ENCODE measurements at places on chromosomes 2 and 18. TPM values are rescaled to one million over a fixed set of nuclear protein-coding genes. Genes with fewer than 3 reads are reported as not detected.

DSG2 gene
- total RNA-seq, result 58.5 TPM

CFC1 gene
- total RNA-seq, result not detected

KCNE4 gene
- total RNA-seq, result 0.83 TPM

CRYGC gene
- not detected for total RNA-seq

THADA gene
- total RNA-seq, result 16.4 TPM

RESP18 gene
- total RNA-seq, result not detected

TUBB8B gene
- total RNA-seq, result not detected

TSPYL6 gene
- total RNA-seq, result not detected

SCYGR4 gene
- not detected for total RNA-seq

INHBB gene
- 17.6 TPM for total RNA-seq

TMEM163 gene
- 0.13 TPM for total RNA-seq

PTPRN gene
- 1.2 TPM for total RNA-seq

SCN7A gene
- not detected for total RNA-seq

ARHGAP15 gene
- not detected for total RNA-seq

ADAM23 gene
- 9.5 TPM for total RNA-seq

ZSWIM2 gene
- total RNA-seq, result not detected

FAM124B gene
- 0.06 TPM for total RNA-seq

C18orf32 gene
- total RNA-seq, result 20.8 TPM

SMARCAL1 gene
- 17.1 TPM for total RNA-seq

CYP27C1 gene
- 4.3 TPM for total RNA-seq

GCKR gene
- 0.48 TPM for total RNA-seq

ALS2 gene
- 8.3 TPM for total RNA-seq

RBM43 gene
- 3.8 TPM for total RNA-seq

ZNF385B gene
- total RNA-seq, result not detected

COLEC12 gene
- total RNA-seq, result not detected

SGO2 gene
- 13.4 TPM for total RNA-seq

KCNF1 gene
- 24.5 TPM for total RNA-seq

All from A549 treated with RU486 at 1 μM for 4 hours (cell line).